Activated naive CD8-positive, alpha-beta T cell treated with anti-CD3 and anti-CD28 coated beads, Interleukin-2, amount 50 U/mL, for 24 hours (primary cell): ENCODE measurements at places on chromosomes 5 and 9.

- no peak for DNase-seq
These were observed 355.4 kb upstream of the SLC24A2 start for GRCh38 chr9:20144197-20144596.

- peak; percentile 7 for DNase-seq
These were observed 184.3 kb downstream of the CTNND2 start for GRCh38 chr5:11719888-11720481.

DNA sequence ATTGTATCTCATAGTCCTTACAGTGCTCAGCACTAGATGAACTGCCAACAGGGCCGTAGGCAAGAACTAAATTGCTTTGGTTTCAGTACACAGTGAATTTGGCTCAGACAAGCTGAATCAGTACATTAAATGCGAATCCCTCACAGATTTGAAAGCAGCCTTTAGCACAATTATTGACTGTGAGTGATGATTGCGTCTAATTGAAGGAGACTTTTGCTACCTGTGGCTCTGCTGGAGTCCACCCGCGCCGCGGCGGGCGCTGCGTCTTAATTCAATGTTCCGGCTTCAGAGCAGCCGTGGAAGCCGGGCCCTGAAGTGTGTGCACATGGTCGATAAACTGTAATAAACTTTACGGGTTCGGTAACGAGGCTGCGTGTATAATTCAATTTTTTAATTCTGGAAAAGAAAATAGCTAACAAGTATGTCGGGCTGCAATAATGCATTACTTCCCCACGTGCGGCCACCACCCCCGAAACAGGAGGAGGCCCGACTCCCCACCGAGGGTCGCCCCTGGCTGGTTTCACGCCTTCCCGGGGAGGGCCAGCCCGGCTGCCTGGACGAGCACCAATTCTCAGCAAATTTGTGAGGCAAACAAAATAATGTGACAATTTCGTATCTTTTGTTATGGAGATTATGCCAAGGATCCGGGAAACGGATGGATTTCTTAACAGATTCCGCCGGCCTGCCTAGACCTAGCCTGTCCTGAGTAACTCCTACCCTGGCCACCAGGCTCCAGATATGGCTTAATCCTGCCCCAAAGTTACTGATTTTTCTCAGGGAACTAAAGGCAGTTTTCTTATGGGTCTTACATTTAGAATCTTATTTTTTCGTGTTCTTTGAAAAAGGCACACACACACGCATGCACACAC is 269.4 kb upstream of the IRX1 start:
- DNase-seq, result no peak

GRCh38 chr5:79133121-79133656 is 21.6 kb downstream of the BHMT start:
- no peak for DNase-seq

- DNase-seq, result no peak
These were observed 18.5 kb upstream of the TIMD4 start for GRCh38 chr5:156981481-156981880.

DNA sequence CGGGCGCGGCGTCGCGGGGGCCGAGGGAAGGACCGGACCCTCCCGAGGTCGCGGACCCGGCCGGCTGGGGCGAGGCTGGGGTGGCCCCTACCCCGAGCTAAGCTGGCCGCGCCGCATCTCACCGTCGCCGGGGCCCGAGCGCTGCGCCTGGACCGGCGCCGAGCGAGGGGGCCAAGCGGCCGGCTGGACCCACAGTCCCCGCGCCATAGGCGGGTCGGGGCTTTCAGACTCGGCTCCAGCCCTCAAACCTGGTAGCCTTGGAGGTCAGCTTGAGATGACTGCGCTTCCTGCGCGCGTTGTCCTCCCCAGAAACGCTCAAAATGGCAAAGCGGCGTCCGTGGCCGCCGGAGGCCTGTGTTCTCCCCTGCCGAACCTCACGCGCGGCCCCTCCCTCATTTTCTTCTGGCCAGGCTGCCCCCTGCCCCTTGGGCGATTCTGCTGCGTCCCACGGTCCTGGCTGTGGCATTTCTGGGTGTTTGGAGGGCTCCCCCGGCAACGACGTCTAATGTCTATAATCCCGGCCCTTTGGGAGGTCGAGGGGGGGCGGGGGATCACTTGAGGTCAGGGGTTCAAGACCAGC is 8.7 kb upstream of the GRIN1 start:
- DNase-seq, result no peak

- no peak for DNase-seq
These were observed 92.9 kb upstream of the NEK6 start for GRCh38 chr9:124164811-124165210.
